ENCODE measurements at places on chromosomes 3 and 15.

- DNase-seq = peak; percentile 70
Measured at GRCh38 chr15:37764733-37765191, 169.7 kb upstream of the TMCO5A start.

DNA sequence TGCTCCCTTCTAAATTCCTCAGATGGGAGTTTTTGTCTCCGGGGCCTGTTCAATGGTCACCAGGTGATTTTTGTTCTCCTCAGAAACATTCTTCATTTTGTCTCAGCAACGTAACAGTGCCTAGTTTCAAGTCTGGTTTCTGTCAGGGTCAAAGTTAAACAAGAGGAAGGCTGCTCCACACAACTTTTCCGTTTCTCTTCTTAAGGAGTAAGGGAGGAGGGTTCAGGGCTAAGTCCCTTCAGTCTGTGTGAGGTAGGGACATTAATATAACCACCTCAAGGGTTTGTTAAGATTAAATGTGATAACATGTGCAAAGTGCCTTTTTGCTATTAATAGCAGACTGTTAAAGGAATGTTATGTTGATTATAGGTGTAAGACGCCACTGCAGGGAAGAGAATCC, 41.8 kb downstream of the HOMER2 start:
- no peak for DNase-seq

DNA sequence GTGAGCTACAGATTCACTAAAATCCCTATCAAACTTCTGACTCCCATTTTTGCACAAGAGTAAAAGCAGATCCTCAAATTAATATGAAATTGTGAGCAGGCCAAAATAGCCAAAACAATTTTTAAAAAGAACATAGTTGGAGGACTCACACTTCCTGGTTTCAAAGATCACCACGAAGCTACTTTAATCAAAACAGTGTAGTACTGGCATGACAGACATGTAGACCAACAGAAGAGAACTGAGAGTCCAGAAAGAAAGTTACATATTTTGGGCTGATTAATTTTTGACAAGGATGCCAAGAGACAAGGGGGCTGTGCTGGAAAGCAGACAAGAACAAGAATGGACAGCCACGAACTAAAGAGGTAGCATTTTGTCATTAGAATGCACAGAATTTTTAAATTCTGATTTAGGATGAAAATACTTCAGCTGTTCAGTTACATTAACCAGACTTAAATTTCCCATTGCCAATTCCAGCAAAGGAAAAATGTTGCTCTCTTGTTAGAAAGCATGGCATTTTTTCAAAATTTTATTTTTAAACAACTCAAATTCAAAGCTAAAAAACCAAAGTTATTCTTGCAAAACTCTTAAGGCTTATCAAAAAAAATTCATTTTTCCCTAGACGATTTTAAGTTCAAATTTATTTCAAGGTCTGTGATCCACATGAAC, 14.0 kb downstream of the RYK start:
- DNase-seq = no peak

GRCh38 chr15:77759896-77760592, 127.3 kb upstream of the LINGO1 start:
- DNase-seq = no peak

DNA sequence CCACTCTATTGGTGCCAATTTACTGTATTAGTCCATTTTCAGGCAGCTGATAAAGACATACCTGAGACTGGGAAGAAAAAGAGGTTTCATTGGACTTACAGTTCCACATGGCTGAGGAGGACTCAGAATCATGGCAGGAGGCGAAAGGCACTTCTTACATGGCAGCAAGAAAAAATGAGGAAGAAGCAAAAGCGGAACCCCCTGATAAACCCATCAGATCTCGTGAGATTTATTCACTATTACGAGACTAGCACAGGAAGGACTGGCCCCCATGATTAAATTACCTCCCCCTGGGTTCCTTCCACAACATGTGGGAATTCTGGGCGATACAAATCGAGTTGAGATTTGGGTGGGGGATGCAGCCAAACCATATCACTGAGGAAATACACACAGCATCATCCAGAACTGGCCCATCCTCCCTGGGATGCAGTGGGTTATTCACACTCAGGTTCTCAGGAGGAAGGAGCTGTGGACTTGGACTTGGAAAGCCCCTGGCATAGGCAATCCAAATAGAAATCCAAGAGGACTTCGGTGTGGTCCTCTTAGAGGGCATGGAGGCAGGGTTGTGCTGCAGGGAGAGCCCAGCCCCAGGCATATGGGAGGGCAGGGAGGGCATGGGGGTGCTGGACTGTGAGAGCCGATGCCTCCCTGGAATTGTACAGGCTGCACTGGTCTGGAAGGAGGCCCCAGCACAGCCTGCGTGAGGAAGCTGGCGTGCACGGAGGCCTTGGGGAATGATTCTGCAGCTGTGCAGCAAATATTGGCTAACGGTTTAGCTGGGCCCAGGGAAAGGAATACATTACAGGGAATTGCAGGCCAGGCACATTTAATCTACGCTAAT, 62.9 kb downstream of the EFCAB12 start:
- no peak for DNase-seq

DNA sequence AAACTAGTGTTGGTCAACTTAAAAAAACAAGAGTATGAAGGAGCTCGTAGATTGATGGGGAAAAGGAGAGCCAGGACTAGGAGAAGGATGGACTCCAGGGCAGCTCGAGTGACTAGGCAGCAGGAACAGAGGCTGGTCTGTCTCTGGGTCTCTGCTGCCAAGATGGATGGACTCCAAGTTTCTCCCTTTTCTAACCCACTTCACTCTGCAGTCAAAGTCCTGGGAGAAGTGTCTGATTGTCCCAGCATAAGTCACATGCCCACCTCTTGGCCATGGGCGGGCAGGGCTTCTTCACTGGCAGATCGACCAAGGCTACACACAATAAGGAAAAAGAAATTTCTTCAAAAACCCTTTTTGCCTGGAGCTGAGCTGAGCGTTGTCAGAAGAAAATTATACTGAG, 9.2 kb upstream of the EPB42 start:
- no peak for DNase-seq

DNA sequence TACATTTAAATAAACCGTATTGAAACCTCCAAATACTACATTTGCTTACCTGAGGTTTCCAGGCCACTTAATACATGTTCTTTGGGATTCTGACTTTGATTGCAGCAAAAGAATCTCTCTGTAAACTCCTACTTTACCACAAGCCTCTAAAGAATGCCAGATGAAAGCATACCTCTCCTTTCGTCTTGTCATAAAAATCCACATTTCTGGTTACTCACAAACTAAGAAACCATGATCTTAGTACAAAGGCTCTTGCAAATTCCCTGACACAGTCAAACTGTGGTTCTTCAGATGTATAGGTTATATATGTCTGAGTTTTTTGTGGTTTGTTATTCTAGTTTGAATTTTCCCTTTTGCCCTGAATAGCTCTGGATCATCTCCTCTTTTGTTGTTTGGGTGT, 188.4 kb downstream of the RAP2B start:
- DNase-seq = peak; percentile 92

- DNase-seq = no peak
Measured at GRCh38 chr3:56680054-56680580, 2.9 kb downstream of the TASOR start.

DNA sequence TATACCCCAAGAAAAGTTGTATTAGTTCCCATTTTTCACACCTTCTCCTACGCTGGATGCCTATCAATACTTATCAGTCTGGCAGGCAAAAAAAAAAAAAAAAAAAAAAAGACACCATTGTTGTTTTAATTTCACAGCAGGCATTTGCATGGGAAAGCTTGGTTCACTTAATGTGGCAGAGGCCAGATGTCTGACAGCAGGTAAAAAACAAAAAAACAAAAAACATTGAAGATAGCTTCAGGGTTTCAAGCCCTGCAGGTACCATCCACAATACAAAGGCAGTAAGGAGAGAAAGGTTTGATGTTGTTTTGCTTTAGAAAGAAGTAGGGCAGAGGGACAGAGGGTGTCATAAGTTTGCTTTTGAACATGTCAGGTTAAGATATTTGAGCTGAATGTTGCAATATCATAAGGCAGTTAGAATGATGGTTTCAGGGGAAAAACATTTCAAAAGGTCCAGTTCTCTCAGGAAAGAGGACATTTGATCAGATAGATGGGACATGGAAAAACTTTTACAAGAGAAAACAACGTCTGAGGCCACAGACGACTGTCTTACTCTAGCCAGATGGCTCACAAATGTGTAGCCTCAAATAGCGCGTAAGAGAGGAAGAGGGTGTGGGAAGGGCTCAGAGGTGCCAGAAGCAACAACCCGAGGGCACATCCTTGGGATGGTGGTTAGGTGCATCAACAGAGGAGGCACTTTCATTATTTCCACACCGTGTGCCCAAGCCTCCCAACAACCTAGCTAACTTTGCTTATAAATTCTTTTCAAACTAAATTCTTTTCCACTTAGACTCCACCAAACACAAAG, 25.7 kb downstream of the PCOLCE2 start:
- DNase-seq = peak; percentile 53

DNA sequence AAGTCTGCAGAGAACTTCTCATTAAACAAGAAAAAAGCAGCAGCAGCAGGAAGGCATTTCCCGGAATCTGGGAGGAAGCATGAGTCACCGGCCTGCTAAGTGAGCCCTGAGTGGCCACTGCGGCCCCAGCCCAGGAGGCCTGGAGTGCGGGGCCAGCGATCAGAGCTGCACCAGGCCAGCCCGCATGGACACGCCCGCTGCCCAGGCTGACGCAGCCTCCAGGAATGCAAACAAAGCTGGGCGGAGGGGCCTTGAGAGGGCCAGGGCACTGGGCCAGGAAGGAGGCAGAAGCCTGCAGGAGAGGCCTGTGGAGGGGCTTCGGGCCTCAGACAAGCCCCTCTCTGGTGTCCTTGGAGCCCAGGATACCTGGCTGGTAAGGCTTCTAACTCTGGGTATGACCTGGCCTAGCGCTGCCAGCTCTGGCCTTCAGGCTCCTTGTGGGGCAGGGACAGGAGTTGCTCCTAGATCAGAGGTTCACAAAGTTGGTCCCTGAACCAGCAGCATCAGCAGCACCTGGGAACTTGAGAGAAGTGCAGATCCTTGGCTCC, 101.2 kb downstream of the SMAD6 start:
- peak; percentile 97 for DNase-seq

Data from astrocyte of the spinal cord (primary cell).